IPS-NIHi11 (cell line): ENCODE measurements at places on chromosomes 6 and 20.

DNA sequence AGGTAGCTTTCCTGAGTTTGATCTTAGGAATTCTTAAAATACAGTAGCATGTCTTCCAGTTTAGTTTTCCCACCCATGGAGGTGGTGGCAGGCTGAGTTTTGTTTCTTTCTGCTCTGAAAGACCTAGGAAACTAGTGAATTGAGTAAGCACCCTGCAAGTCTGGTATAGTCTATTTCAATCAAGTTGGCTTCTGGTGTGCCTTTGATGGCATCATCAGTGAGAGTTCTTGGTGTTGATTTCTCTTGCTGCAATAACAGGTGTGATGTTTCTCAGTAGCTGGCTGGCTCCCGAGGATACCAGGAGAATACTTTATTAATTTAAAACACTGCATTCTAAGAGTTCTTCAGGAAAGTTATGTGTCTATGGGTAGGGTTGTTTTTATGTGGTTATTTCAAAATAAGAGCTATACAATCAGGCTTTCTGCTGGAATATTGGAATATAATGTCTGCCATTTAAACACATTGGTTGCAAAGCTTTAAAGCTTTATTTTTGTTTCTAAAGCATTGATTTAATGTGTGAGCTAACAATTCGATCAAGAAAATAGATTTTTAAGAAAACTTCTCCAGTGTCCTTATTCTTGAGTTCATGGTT is 19.0 kb downstream of the VAPB start:
- no peak for DNase-seq

DNA sequence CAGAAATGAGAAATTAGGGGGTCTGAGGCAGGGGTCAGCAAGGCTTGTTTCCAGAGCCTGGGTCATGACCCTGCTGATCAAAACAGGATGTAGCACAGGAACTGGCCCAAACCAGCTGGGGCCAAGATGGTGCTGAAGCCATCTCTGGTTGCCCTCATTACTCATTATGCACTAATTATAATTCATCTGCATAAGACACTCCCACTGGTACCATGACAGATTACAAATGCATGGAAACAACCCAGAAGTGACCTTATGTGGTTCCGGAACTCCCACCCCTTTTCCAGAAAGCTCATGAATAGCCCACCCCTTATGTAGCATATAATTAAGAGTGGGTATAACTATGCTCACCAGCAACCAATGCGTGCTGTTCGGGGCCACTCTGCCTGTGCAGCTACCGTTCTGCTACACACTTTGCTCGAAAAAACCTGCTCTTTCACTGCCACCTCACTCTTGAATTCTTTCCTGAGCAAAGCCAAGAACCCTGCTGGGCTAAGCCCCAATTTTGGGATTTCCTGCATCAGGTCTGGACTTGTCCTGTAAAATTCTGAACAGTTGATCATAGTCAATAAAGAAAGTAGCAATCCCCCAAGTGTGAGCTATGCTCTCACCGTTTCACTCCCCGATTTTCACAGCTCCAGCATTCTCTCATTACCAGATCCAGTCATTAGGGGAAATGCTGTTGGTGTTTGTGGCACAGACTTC is 122.3 kb downstream of the WDR27 start:
- no peak for DNase-seq

- no peak for DNase-seq
Measured at GRCh38 chr20:20353576-20353975, 14.3 kb upstream of the INSM1 start.

DNA sequence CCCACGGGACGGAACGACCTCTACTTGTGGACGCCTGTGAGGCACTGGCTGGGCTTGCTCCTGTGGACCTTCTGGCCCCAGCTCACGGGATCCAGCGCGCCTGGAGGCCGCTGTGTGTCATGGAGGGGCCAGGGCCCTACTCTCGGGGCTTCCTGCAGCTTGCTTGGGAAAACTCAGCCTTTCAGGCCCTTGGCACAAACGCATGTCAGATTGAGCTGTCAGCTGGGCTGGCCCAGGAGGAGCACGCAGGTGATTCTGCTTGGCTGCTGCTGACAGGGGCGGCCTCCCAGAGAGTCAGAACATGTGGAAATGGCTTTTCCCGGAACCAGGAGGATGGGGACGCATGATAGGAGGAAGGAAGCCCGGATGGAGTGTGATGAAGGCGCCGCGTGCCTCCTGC is 39.7 kb downstream of the TMEM181 start:
- DNase-seq = no peak

DNA sequence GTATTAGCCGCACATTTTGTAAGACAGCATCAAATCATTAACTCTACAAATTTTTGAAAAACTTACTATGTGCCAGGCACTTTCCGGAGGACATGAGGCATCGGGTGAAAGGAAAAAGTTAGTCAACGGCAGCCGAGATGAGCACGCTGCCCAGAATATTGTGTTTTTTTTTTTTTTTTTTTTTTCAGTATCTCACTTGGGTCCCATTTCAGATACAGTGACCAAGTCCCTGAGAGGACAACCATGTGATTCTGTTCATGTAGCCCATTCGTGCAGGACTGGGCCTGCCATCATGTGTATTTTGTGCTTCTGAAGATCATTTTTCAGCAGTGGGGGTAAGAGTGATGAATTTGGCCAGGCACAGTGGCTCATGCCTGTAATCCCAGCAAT is 1.3 kb downstream of the SLA2 start:
- no peak for DNase-seq

- no peak for DNase-seq
Measured at GRCh38 chr6:137170266-137171052, 3.0 kb downstream of the IL22RA2 start.

DNA sequence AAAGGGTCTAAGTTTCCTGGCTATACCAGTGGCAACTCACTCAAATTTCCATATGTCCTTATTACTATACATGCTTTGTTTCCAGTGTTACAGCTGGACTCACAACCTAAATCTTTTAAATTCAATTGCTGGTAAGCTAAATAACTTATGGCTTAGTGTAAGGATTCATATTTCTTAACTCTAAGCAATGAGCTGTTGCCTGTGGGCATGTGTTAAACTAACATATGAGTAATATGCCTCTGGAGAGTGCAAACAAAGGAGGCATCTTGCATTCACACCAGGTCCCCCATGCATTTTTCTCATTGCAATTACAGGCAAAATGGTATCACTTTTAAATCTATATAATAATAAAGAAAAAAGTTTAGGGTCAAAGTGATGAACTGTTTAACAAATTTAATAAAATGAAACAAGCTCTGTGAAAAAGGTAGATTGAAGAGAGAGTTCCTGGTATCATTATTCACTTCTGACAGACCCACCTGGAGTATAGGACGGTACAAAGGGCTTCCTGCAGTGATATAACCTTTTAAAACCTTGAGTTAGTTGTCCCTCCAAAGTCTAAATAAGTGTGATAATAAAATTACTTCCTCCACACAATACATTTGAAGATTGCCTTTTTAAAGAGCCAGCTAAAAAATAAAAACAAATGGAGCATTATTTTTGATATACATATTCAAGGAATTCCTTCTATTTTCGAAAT is 57.6 kb upstream of the HMGCLL1 start:
- DNase-seq = no peak

DNA sequence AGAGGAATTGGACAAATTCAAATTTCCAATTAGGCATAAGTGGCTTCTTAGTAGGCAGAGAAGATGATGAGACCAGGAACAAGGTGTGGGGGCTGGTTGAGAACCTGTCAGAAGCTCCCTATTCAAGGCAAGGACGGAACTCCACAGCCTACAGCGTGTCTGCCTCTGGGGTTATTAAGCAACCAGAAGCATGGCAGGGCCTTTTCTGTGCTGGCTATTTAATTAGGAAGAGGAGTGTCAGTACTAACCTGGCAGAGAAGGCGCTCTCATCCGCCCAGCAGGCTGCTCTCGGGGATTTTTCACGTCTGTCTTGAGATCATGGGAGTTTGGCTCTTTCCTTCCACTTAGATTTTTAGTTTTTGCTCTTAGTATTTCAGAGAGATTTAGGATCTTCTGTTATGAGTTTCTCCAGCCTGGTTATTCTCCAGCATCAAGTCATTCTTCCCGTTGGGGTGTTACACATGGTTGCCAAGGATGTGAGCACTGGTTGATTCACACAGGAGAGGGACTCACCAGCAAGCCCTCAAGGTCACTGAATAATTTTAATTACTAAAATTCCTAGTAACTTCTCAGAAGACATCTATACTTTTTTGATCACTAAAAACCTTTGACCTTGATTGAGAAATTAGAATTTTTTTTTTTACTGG is 23.9 kb downstream of the ADTRP start:
- no peak for DNase-seq

DNA sequence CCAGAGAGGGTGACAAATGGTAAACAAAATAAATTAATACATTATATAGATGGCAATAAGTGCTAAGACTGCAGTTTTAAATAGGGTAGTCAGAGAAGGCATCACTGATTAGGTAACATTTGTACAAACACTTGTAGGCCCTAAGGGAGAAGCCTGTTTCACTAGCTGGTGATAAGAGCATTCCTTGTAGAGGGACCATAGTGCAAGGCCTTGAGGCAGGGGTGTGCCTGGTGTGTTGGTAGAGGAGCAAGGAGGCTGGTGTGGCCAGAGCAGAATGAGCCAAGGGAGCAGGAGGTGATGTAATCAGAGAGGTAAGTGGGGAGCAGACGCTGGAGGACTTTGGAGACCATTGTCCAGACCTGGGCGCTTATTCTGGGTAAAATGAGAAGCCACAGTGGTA is 70.7 kb downstream of the ANKRD6 start:
- DNase-seq = no peak

DNA sequence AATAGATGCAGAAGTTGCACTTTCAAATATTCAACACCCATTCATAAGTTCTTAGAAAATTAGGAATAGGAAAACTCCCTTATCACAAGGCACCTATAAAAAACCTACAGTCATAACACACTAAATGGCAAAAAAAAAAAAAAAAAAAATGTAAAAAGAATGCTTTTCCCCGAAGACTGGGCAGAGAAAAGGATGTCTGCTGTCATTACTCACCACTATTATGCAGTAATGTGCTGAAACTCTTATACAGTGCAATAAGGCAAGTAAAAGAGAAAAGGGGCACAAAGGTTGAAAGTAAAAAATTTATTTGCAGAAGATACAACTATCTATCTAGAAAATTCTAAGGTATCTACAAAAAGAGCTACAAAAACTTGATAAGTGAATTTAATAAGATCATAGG is 607.8 kb upstream of the ARID1B start:
- no peak for DNase-seq
